ENCODE measurements at places on chromosomes 5 and 9. TPM values are rescaled to one million over a fixed set of nuclear protein-coding genes. Genes with fewer than 3 reads are reported as not detected.

PFN3 gene
- not detected for total RNA-seq

OR5C1 gene
- not detected for total RNA-seq

TMEM252 gene
- not detected for total RNA-seq

PCA3 gene
- not detected for total RNA-seq

EDIL3 gene
- total RNA-seq = 59.9 TPM

DNA sequence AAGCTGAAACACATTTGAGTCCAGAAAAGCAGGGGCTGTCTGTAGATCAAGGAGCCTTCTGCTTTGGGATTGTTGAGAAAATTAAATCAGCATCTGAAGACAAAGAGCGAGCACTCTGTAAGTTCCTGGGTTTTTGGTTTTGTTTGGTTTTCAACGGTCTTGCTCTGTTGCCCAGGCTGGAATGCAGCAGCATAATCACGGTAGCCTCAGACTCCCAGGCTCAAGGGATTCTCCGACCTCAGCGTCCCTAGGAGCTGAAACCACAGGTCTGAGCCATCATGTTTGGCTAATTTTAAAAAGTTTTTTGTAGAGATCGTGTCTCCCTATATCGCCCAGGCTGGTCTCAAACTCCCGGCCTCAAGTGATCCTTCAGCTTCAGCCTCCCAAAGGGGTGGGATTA is 266.5 kb upstream of the ADAMTS16 start:
- H3K4me1 ChIP-seq = no peaks in the 10 kb centered on the region
- H3K27me3 ChIP-seq = no peaks in the 10 kb centered on the region
- no peak overlapping the region for H3K27ac ChIP-seq
- no peaks in the 10 kb centered on the region for H3K36me3 ChIP-seq

DNA sequence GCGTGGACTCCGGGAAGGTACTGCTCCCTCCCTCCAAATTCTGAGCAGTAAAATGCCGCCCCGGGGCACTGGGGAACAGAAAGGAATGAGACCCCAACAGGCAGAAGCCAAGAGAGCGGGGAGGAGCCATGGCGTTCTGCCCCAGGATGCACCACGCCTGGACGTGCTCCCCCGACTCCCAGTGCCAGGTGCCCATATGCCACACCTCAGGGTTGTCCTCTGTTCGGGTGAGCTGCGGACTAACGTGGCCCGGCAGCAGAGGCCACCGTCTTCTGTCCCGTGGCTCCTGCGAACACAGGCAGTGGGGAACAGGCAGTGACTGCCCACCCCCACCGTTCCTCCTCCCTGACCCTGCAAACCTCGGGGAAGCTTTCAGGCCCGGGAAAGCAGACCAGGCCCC is 4.8 kb downstream of the SURF6 start:
- no peaks in the 10 kb centered on the region for H3K36me3 ChIP-seq
- no peak for DNase-seq
- no peaks in the 10 kb centered on the region for H3K27me3 ChIP-seq
- H3K4me3 ChIP-seq = no peak overlapping the region
- H3K4me1 ChIP-seq = peaks cover 15% of the 10 kb centered on the region
- H3K27ac ChIP-seq = no peak overlapping the region

DNA sequence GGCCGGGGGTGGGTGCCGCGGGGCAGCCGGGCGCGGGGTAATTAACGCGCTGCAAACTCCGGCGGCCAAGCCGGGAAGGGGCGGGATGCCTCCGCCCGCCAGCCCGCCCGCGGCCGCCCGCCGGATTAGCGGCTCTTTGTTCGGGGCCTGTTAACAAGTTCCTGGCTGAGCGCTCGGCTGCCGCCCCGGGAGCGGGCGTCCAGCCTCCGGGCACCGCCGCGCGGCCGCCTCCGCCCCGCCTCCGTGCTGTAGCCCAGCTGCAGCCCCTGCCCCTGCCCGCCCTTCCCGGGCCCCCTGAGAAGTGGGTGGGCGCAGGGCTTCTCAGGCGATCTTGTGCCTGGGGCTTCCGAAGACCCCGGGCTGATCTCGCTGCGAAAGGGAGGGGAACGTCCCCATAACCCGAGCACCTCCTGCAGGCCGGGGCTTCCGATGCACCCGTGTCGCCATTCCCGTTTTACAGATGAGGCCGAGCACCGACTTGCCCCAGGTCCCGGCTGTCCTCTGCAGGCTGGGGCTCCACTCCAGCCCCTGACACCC is 7.5 kb downstream of the UNC5A start:
- H3K4me1 ChIP-seq = peaks cover 14% of the 10 kb centered on the region
- no peak for DNase-seq
- H3K4me3 ChIP-seq = peak overlapping the region; percentile 17
- H3K27me3 ChIP-seq = peaks cover 100% of the 10 kb centered on the region

DNA sequence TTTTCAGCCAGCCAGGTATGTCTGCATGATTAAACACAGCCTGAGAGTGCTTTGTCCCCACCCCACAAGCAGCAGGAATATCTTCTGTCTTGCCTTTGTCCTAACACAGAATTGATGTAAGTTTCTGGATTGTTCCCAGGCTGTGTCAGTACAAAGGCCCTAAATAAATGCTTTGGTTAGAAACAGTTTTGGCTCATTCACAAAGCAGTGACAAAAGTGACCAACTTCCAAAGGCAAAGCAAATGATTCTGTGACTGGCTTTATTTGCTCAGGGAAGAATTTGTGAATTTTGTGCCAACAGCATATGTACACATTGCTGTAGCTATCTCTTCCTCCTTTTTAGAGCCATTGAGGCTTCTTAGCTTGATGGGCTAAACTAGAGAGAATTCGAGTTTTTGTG is 133.7 kb downstream of the PLPPR1 start:
- DNase-seq = no peak
- no peak overlapping the region for H3K27ac ChIP-seq
- no peaks in the 10 kb centered on the region for H3K4me1 ChIP-seq

DNA sequence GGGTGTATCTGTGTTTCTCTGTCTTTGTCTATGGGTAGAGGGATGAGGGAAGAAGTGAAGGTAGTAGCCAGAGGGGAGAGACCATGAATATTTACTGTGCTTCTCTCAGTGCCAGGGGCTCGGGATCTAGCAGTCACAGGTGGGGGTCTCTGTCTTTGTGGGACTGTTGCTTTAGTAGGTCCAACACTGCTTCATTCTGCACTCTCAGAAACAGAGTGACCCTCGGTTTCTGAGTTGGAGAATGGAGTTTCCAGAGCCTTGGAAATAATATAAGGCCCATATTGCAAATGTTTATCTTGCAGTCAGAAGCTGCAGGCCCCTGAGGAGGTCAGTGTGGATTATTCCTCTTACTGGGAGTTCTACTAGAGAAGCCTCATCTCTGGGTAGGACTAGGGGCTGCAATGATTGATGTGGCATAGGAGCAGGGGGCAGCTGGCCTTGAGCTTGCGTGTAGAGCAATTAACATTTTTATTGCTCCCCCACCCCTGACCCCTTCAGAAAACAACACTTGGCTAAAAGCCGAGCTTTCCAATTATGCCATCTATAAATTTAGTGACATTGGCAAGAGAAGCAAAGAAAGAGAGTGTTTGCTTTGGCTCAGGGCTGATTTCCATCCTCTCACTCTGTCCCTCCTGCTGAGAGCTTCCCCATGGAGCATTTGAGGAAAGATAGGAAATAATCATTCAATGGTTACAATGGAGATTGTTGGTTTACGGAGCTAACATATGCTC is 55.0 kb upstream of the TRPC7 start:
- no peak for DNase-seq
- H3K4me3 ChIP-seq = no peak overlapping the region
- no peak overlapping the region for H3K27ac ChIP-seq
- H3K36me3 ChIP-seq = no peaks in the 10 kb centered on the region

DNA sequence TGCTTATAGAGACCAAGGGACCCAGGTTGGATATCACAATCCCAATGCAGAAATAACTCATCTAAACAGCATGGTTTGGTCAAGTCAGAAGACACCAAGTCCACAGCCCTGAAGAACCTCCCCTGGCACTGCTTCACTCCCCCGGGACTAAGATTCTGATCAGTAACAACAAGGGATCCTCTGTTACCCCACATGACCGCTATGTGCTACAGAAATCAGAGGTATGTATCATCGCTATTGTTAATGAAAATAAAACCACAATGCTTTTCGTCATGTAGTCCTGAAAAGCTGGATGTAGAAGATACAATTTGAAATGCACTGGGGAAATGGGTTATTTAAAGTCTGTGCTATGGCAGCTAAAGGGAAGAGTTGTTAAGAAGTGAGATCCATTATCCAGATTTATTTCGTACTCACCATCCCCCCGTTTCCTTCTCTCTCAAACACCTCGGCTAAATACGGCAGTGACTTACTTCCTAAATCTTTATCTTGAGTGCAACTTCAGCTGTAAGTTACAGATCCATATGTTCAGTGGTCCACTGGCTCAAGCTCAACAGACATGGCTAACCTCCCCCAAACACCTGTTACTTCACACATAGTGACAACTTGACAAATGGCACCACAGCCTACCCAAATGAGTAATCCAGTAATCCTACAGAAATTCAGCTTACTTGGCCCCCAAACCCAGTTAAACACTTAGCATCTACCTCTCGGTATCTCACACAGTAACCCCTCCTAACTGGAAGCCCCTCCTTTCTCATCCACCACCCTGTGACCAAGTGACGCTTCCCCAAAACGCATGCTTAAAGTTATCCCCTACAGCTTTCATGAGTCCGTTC is 129.2 kb downstream of the MYO10 start:
- no peak overlapping the region for H3K27ac ChIP-seq
- H3K27me3 ChIP-seq = no peaks in the 10 kb centered on the region
- H3K4me3 ChIP-seq = no peak overlapping the region
- H3K4me1 ChIP-seq = no peaks in the 10 kb centered on the region
- no peak for DNase-seq

- DNase-seq = no peak
- no peaks in the 10 kb centered on the region for H3K36me3 ChIP-seq
- no peaks in the 10 kb centered on the region for H3K27me3 ChIP-seq
Measured at GRCh38 chr5:873328-873727, 19.3 kb downstream of the BRD9 start.

GRCh38 chr9:117060963-117061362 is 353.9 kb downstream of the ASTN2 start:
- H3K27me3 ChIP-seq = no peaks in the 10 kb centered on the region
- H3K36me3 ChIP-seq = no peaks in the 10 kb centered on the region
- H3K27ac ChIP-seq = no peak overlapping the region
- H3K4me3 ChIP-seq = no peak overlapping the region
- H3K4me1 ChIP-seq = no peaks in the 10 kb centered on the region

DNA sequence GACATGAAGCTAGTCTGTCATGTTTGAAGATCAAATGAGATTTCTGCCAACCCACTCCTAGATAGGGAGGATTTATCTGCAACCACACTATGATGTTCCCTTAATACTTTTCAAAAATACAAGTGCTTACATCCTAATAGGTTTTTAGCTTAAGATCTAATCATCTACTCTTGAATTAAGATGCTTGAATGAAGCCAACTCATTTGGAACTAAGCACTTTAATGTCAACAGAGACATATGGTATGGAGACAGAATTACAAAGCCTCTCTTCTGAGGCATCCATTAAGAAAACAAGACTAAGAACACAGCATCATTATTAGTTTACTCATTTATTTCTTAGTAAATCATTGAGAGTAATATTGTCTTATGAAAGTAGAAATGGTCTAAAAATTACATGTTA is 139.3 kb upstream of the NFIB start:
- H3K27me3 ChIP-seq = no peaks in the 10 kb centered on the region
- H3K27ac ChIP-seq = no peak overlapping the region
- H3K4me1 ChIP-seq = no peaks in the 10 kb centered on the region
- H3K36me3 ChIP-seq = no peaks in the 10 kb centered on the region
- no peak for DNase-seq

DNA sequence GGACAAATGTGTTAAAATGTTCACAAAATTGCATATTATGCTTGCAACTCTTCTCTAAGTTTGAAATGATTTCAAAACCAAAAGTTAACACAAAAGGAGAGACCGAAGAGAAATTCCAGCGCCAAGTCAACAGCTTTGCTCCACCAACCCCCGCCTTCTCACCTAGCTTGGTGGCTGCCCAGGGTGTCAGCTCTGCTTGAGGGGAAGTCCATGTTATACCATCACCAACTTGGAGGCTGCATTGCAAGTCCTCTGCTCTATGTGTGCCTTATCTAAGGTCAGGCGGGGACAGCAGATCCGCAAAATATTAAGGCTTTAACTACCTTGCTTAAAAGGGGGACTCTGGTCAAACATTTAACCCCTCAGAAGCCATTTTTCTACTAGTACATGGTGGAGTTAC is 14.6 kb downstream of the CCNJL start:
- H3K27me3 ChIP-seq = no peaks in the 10 kb centered on the region
- H3K36me3 ChIP-seq = no peaks in the 10 kb centered on the region
- H3K27ac ChIP-seq = peak overlapping the region; percentile 64
- peaks cover 8% of the 10 kb centered on the region for H3K4me1 ChIP-seq
- no peak for DNase-seq

- peak; percentile 46 for DNase-seq
- H3K27me3 ChIP-seq = peaks cover 18% of the 10 kb centered on the region
- H3K36me3 ChIP-seq = no peaks in the 10 kb centered on the region
- H3K4me1 ChIP-seq = no peaks in the 10 kb centered on the region
Measured at GRCh38 chr5:171445644-171446516, 26.4 kb downstream of the FGF18 start.

GRCh38 chr9:76414661-76415060 is 20.4 kb upstream of the RFK start:
- DNase-seq = no peak
- no peaks in the 10 kb centered on the region for H3K4me1 ChIP-seq
- no peaks in the 10 kb centered on the region for H3K27me3 ChIP-seq
- no peak overlapping the region for H3K4me3 ChIP-seq
- no peaks in the 10 kb centered on the region for H3K36me3 ChIP-seq

DNA sequence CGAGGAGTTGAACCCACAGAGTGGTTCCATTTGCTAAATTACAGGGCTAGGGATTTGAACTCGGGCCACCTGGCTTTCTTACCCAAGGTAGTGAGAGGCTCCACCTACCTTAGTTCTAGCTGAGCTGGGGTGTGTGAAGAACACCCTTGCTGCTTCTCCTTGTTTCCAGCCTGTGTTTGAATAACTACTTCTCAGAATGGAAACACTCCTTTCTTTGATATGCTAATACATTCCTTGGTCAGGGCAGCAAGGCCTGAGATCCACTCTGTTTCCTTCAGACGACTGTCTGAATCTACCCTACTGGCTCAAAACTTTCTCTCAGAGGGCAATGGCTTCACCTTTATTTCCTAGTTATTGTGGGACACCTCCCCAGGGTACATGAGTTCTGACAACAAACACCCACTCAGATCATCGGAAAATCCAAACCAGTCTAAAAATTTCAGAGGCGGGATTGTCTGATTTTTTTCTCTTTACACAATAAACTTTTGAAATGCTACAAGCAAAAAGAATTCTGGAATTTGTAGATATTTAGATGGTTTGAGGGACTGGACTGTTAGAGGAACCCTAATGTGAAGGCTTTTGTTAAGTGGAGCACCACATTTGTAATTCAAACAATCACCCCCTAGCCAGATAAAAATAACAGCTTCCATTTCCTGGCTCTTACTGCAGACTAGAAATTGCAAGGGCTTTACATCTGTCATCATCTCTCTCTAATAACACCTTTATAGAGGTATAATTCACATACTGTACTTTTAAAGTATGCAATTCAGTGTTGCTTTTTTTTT is 4.0 kb upstream of the ATP6V1G1 start:
- no peak for DNase-seq
- H3K4me1 ChIP-seq = peaks cover 2% of the 10 kb centered on the region
- no peak overlapping the region for H3K4me3 ChIP-seq
- H3K36me3 ChIP-seq = no peaks in the 10 kb centered on the region
- H3K27me3 ChIP-seq = no peaks in the 10 kb centered on the region
